ENCODE measurements at places on chromosomes 4 and X.

DNA sequence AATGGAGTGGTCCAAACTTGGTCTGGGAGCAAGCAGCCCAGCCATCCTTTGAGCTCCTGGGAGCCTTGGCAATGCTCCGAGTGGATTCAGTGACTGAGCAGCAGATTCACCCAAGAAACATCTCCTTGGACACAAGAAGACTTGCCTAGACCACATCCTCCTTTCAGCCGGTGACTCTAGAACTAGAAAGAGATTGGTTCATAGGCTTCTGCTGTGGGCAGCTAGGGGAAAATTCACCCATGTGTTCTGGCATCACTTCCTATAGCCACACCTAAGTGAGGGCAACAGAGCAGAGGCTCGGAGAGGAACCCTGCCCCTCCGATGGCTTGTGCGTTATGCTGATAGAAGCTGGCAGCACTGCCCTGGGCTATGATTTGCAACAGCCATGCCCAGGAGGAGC is 16.0 kb downstream of the ZNF275 start:
- DNase-seq = no peak

GRCh38 chr4:158856852-158857251 is 88.0 kb downstream of the FNIP2 start:
- DNase-seq = peak; percentile 38

DNA sequence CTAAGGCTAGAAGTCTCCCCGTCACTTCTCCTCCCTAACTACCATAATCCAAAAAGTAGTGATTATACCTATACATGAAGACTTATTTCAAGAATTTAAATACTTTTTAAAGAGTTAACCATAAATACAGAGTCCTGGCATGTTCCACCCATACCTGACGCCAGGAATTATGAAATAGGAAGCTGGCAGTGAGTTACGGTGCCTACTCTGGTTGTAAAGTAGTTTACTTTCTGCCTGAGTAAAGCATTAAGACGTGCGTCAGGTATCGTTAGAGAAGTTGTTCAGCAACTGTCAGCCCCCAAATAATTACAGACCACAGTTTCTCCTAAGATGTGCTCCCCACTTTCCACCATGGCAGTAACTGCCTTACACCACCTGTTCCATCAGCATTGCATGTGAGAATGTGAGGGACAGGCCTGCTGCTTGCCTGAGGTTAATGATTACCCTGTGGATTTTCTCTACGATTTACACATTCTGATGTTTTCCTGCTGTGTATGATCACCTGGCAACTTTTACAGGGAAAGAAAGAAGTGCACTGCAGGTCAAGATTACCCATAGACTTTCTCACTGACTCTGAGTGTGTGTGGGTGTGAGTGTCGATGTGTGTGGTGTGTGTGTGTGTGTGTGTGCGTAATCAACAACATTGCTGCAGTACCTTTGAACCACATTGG is 92.3 kb upstream of the SLC7A11 start:
- DNase-seq = no peak

- DNase-seq = no peak
Measured at GRCh38 chr4:141429933-141430332, 206.4 kb upstream of the IL15 start.

- no peak for DNase-seq
Measured at GRCh38 chr4:10746371-10747171, 62.0 kb upstream of the CLNK start.

- no peak for DNase-seq
Measured at GRCh38 chr4:110589297-110589696, 33.6 kb downstream of the PITX2 start.

GRCh38 chrX:37679888-37680287 is 5.7 kb upstream of the XK start:
- no peak for DNase-seq

DNA sequence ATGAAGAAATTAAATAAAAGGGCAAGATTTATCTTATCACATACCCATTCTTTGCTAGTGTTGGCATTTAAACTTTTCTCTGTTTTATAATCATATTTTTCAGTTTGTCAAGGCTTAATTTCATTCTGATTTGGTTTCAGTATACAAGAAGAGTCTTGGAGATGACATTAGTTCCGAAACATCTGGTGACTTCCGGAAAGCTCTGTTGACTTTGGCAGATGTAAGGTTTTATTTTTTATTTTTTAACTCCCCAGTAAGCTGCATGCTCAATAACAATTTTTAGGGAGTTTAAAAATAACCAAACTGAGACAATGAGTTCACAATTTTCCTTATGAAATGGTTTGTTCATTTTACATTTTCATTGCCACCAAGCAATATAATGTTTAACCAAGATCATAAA is 39.8 kb downstream of the ANXA3 start:
- no peak for DNase-seq

DNA sequence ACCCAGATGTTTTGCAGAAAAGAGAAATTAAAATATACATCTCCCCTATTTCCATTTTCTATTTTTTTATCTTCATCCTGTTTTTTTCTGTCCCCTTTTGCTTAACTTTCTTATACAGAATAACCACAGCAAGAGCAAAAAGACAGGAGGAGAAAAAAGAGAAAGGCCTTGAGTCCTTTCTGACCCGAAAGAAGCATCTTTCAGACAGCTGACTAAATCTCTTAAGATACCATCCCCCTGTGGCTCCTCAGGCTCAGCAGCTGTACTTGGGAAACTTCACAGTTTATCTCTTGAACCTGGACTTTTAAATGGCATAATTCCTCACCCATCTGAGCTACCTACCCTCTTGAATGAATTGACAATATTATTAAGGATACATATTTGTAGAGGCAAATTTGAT is 100.2 kb downstream of the FIP1L1 start:
- no peak for DNase-seq

DNA sequence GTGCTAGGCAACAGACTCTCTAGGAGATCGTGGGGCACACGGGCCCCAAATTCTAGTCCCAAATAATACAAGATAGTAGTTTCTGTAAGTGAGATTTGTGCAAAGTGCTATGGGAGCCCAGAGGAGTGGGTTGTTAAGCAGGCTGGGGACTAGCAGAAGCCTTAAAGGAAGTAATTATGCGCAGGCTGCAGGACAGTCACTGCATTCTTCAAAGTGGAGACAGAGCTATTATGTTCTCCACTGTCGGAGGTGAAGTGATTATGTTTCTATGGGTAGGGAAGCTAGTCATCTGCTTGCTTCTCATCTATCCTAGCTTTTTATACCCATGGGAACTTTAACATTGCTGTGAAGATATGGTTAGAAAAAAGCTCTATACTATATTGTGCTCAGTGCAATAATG is 154.2 kb downstream of the CPE start:
- DNase-seq = no peak

- DNase-seq = no peak
Measured at GRCh38 chr4:52069571-52069970, 18.5 kb downstream of the SPATA18 start.

DNA sequence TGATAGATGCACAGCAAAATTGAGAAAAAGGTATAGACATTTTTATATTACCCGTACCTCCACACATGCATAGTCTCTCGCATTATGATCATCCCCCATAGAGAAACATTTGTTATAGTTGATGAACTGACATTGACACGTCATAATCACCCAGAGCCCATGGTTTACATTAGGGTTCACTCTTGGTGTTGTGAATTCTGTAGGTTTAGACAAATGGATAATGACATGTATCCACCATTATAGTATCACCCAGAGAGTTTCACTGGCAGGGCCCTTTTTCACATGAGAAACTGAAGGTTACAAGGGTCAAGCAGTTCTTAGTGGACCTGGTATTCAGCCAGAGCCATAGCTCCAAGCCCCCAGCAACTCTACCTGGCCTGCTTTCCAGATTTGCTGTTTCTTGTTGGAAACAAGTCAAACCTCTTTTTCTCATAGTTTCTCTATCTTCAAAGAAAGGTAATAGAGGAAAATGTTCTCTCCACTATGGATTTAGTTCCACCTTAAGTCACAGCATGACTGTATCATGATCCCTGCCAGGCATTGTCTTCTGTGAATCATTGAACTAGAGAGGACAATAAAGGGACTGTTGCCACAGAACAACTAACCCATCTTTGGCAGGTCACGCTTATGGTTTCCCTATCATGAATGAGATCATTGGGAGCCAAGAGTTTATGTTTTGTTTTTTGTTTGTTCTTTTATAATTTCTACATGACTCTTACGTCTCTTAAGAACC is 64.0 kb downstream of the HHIP start:
- no peak for DNase-seq

- no peak for DNase-seq
Measured at GRCh38 chrX:154098551-154098950, 1.0 kb upstream of the MECP2 start.

- DNase-seq = no peak
Measured at GRCh38 chrX:13090027-13090338, 45.6 kb upstream of the FAM9C start.

GRCh38 chr4:166594326-166594946 is 639.9 kb downstream of the SPOCK3 start:
- peak; percentile 32 for DNase-seq

GRCh38 chr4:158302076-158302866 is 92.0 kb downstream of the TMEM144 start:
- DNase-seq = no peak

- no peak for DNase-seq
Measured at GRCh38 chr4:7658341-7659204, 223.8 kb upstream of the PSAPL1 start.

- DNase-seq = peak; percentile 85
Measured at GRCh38 chrX:120755066-120755846, 120.4 kb downstream of the CT47B1 start.

GRCh38 chrX:47232197-47232802 is 509 bp upstream of the USP11 start:
- DNase-seq = peak; percentile 15

GRCh38 chr4:36402008-36402758 is 120.8 kb downstream of the DTHD1 start:
- DNase-seq = no peak

- no peak for DNase-seq
Measured at GRCh38 chr4:4735136-4735750, 124.2 kb upstream of the MSX1 start.

DNA sequence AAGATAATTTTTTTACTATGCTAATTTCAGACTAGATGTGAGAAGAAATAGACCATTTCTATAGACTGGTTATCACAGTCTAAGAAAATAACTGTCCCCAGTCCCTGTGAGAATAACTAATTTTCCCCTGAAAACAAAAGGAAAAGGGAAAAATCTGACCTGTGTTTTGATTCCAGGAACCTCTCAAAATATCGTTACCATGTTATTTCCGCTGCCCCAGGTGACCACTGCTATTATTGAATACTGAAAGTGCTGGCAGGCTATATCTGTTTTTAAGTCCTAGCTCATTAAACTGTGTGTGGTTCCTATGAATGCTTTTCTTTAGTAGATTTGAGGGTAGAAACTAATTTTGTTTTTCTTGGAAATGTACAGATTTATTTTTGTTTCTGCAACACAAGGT is 83.6 kb downstream of the GAB1 start:
- DNase-seq = no peak

- DNase-seq = no peak
Measured at GRCh38 chr4:32042486-32043247, 1322.5 kb downstream of the PCDH7 start.

GRCh38 chrX:68846536-68846935 is 17.7 kb downstream of the EFNB1 start:
- no peak for DNase-seq

- DNase-seq = no peak
Measured at GRCh38 chr4:154332681-154333421, 158.7 kb downstream of the DCHS2 start.

DNA sequence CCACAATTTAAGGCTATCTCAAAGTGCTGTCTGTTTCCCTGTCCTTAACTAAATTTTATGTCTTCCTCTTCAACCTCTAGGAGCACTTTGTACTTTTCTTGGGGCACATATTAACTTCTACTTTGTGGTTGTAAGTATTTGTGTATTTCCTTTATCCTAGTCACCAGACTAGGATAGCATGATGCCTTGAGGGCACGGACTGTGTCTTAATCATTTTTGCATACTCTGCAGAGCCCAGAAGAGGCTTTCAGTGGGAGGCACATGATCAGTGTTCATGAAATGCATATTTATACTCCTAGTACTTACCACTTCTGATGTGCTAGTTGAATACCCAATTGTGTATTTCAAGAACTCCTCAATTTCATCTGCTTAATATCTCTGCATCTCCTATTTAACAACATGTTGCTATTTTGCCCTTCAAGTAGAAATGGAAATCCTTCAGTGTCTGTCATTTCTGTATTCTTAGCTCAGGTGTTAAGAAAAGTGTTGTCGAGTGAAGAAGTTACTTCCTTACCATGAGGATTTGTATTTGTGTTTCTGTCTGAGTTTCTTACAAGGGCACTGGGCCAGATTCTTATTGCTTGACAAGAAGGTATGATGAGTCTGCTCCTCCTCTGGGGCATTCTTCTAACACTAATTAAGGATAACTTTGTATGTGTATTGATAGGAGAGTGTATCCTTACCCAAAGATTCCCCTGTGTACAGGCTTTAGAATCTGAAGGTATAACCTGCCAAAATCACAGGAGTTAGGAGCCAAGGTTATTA is 28.3 kb upstream of the PGRMC2 start:
- DNase-seq = no peak

- no peak for DNase-seq
Measured at GRCh38 chr4:124691801-124692200, 20.7 kb downstream of the ANKRD50 start.

- no peak for DNase-seq
Measured at GRCh38 chr4:86362510-86362909, 2.7 kb upstream of the MAPK10 start.

- DNase-seq = no peak
Measured at GRCh38 chr4:151418385-151418784, 9.4 kb downstream of the FHIP1A start.

GRCh38 chrX:68874076-68874475 is 45.3 kb downstream of the EFNB1 start:
- DNase-seq = no peak

GRCh38 chr4:6444582-6444981 is 27.8 kb downstream of the PPP2R2C start:
- no peak for DNase-seq

DNA sequence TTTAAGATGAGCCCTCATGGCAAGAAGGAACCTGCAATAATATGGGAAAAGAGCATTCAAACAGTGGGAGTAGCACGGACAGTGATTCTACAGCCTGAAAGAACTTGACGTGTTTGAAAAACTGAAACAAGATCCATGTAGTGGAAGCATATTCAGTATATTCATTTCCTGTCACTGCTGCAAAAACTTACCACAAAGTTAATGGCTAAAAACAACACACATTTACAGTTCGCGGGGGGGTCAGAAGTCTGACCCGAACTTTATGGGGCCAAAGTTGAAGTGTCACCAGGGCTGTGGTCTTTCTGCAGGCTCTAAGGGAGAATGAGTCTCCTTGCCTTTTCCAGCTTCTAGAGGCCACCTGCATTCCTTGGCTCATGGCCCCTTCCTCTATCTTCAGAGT is 52.6 kb upstream of the ARX start:
- no peak for DNase-seq

DNA sequence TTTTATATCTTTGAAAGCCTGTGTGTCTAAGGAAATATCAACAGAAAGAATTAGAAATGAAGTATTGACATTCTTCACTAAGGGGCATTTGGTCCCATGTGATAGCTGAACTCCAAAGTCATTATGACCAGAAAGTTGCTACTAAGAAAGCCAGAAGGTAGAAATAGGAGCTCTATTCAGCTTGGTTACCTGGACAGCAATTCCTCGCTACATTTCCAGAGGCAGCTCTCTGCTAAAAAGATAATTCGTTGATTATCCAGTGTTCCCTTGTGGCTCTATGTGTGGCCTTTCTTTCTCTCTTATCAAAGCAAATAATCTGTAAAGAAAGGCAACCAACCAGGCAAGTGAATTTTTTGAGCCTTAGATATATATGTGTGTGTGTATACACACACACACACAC is 341.3 kb downstream of the ADGRL3 start:
- no peak for DNase-seq

GRCh38 chr4:40492691-40493090 is 137.0 kb downstream of the RBM47 start:
- DNase-seq = no peak

GRCh38 chr4:70706044-70706461 is 15.7 kb upstream of the RUFY3 start:
- DNase-seq = no peak

All from KBM-7 (cell line).